Occipital lobe (tissue), 3 donors: ENCODE measurements at places on chromosomes 4 and X. TPM values are rescaled to one million over a fixed set of nuclear protein-coding genes. Genes with fewer than 3 reads are reported as not detected.

HSFX1 gene
- total RNA-seq: 1.7 TPM

GLUD2 gene
- total RNA-seq: 1.1 TPM

DNA sequence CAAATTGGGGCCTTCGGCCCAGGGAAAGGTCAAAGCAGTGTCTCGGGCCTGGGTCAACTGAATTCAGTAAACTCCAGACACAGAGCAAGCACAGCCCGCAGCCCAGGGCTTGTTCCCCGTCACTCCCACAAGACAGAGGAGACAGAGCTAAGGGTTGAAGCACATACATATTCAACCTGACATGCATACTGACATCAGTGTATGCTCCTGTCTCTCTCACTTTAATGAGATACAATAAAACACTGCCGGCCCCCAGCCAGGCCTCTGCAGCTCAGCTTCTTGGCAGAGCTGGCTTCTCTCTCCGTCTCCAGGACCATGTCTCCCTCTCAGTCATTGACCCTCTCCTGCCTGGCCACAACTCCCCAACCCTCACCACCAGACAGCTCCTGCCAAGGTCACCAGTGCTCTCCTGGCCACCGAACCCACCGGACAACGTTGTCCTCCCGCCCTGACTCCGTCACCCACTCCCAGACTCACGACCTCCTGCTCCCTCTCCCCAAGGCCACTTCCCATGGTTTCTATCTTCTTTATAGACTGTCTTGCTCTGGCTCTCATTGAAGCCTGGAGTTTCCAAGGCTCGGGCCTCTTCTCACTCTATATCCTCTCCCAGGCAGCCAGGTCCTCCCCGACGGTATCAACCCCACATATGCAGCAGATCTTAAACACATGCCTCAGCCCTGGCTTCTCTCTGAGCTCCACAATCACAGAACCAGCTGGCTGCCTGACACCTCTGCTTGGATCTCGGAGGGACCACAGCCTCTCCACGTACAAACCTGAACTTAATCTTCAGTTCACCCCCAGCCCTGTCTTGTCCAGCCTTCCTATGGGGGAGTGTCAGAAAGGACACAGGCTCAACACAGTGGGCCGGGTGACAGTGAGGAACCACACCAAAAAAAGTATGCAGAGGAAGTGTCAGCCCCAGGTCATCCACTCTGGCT is 67.7 kb upstream of the C4orf50 start:
- no peak for DNase-seq

GRCh38 chr4:176729489-176729888 is 63.2 kb downstream of the VEGFC start:
- no peak for DNase-seq

GAGE12C gene
- not detected for total RNA-seq

CFI gene
- total RNA-seq: 3.1 TPM

- no peak for DNase-seq
Observed at GRCh38 chr4:190014771-190015537, 12.1 kb downstream of the FRG2 start.

TGIF2LX gene
- total RNA-seq: not detected

DNA sequence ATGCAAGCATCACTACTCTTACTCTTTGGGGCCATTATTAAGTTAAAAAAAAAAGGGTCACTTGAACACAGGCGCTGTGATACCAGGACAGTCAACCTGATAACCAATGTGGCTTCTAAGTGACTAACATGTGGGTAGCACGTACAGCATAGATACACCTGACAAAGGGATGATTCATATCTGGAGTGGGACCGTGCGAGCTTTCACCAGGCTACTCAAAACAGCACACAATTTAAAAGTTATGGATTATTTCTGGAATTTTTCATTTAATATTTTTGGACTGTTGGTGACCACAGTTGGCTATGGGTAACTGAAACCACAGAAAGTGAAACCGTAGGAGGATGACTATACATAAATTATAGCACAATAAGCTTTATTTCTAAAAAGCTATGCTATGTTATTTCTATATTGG is 113.8 kb upstream of the STIM2 start:
- DNase-seq: no peak

SRPX gene
- total RNA-seq: 2.5 TPM

TRIM61 gene
- 2.5 TPM for total RNA-seq

- no peak for DNase-seq
Observed at GRCh38 chr4:182090186-182090585, 153.0 kb upstream of the TENM3 start.

GRCh38 chr4:124437853-124438495 is 274.6 kb downstream of the ANKRD50 start:
- no peak for DNase-seq

DNA sequence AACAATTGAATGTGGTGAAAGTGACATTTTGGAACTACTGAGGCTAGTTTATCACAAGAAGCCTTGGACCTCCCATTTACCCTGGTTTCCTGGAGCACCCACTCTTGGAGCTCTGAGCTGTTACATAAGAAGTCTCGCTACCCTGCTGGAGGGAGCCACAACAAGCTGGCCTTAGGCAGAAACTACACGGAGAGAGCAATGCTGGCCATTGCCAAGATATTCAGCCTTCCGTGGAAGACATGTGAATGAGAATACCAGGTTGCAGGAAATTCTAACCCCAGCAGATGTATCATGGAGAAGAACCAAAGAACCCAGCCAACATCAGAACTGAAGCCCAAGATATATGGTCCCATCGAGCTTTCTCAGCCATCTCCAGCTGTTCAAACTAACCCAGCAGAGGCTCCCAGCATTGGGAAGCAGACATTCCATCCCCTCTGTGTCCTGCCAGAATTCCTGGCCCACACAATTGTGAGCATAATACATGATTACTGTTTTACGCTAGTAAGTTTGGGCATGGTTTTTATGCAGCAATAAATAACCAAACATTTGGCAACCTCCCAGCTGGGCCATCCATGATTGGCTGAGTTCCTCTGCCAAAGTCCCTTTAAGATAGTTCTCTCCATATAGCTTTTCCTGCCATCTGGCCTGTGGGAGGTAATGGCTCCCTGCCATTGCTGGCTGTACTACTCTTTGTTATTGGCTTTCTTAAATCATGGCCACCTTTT is 17.9 kb upstream of the PDE5A start:
- DNase-seq: peak; percentile 64

GRCh38 chr4:173958445-173958844 is 325.0 kb downstream of the FBXO8 start:
- no peak for DNase-seq

TLR10 gene
- 2.5 TPM for total RNA-seq

CSAG2 gene
- not detected for total RNA-seq

CYSLTR1 gene
- 1.2 TPM for total RNA-seq

DNA sequence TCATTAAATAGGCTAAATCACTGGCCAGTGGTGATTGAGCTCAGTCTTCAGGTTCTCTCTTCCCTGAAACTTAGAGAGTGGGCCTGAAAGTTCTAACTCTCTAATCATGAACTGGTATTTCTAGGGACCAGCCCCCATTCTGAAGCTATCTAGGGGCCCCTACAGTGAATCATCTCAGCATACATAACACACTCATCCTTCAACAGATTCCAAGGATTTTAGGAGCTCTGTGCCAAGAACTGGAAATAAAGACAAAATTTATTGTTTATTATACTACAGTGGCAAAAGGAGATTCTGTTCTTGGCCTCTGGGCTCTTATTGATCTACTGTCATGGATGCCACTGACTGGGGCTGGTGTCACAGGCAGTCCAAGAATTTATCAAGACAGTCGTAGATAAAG is 263.8 kb upstream of the IGFBP7 start:
- no peak for DNase-seq

DNA sequence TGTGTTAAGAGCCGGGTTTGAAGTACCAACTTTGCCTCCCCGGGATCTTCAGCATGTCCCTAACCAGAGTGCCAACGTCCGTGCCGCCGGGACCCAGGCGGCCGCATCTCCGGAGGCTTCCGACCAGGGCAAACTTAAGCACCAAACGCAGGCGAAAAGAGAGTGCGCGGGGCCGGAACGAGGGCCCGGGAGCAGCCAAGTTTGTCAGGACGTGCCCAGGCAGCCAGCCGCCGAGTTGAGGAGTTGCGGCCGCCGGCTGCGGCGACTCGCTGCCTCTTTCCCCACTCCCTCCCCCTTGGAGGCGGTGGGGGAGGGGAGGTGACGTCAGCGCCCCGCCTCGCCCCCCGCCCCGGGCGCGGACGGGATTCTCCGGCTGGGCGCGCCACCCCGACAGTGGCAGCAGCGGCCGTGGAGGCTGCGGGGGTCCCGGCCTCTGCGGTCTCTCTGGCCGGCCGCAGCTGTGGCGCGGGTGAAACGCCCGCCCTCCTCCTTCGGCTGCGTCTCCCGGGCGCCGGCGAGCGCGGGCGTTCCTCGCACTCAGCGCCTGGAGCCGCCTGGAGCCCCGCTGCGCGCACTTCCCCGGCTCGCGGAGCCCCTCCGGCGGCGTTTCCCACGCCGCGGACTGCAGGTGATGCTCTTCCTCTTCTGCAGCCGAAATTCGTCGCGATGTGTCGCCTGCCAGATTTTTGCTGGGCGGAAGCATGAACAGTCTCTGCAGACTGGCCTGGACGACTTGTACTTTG is 2.9 kb upstream of the FAT1 start:
- DNase-seq: no peak

DNA sequence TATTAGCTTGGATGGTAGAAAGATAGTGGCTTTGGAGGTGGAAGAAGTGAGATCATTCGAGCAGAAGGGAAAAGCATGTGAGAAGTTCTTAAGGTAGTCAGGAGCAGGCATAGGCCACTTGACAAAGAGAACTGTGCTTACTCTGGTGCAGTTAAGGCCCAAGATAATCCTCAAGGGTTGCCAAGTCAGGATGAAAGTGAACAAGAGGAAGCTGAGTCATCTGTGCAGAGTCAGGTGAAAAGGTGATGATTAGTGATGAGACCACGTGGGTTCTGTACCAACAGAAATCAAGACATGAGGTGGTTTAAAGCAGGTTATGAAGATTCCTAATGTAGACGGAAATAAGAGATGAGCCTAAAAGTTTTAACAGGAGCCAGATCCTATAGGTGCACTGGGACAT is 369.8 kb downstream of the DTHD1 start:
- DNase-seq: no peak

- no peak for DNase-seq
Observed at GRCh38 chr4:72314869-72315268, 254.2 kb downstream of the ADAMTS3 start.

- DNase-seq: no peak
Observed at GRCh38 chrX:81229229-81229628, 27.3 kb downstream of the SH3BGRL start.

DNA sequence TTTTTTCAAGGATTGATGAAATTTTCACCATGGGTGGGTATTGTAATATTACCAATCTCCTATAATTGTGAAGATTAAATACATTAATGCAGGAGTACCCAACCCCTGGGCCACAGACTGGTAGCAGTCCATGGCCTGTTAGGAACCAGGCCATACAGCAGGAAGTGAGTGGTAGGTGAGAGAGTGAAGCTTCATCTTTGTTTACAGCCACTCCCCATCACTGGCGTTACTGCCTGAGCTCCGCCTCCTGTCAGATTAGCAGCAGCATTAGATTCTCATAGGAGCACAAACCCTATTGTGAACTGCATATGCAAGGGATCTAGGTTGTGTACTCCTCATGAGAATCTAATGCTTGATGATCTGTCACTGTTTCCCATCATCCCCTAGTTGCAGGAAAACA is 15.1 kb downstream of the RAPGEF2 start:
- no peak for DNase-seq

DNA sequence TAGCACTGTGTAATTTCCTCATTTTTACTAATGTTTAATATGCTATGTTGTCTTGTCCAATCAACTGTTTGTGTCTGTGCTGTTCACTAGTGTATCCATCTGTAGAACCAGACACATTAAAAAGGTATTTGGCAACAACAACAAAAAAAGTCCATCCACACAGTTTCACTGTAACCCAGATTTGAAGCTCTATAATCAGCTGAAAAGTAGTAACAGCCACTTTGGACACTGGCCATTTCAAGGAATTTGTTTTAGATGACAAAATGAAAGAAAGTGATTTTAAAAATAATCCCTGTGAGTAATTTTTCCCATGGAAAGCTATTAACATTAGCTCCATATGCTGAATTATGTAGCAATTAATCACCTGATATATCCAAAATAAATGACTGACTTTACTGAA is 2.2 kb upstream of the FBXL5 start:
- DNase-seq: no peak

DNA sequence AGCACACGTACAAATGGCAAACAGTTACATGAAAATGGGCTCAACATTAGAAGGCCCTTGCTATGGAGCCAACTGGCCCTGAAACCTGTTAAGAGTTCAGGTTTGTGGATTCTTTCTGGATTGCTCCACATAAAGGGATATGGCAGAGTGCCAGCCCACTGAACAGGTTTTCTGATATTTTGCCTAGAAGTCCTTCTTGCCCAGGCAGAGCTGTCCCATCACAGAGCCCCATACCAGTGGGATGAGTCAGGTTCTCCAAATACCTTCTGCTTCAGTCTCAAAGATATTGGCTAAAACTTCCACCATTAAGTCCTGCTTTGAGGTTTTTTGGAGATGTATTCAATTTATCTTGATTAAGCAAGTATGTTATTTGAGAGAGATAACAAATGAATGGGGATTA is 146.8 kb upstream of the IL1RAPL2 start:
- DNase-seq: no peak

LARP7 gene
- total RNA-seq: 26.0 TPM

GRCh38 chr4:152209772-152210493 is 326.0 kb downstream of the FBXW7 start:
- no peak for DNase-seq

- DNase-seq: no peak
Observed at GRCh38 chr4:6264225-6264540, 5.5 kb upstream of the WFS1 start.

GRCh38 chrX:124362072-124362471 is 15.7 kb downstream of the SH2D1A start:
- DNase-seq: no peak

DMP1 gene
- total RNA-seq: 0.16 TPM

DNA sequence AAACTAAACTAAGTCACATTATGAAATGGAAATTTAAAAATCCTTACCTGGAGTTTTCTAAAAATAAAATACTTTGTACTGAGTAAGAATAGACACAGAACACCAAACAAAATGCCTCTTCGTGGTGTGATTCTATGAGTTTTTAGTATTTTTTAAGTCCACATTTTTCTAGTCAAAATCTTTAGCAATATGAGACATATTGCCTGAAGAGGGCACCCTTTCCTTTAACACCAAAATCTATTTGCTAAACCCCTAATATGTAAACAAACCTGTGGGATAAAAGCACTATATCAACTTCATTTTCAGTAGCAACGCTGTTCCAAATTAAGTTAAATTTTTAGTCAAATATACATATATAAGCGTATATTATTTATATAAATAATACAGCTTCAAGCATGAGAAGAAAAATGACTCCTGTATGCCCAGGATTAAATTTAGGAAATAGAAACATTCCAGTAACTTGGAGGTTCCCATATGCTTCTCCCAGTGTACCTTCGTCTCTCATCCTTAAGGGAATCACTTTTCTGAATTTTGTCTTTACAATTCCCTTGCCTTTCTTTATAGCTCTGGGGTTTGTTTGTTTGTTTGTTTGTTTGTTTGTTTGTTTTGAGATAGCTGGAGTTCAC is 23.0 kb upstream of the PGM2 start:
- no peak for DNase-seq

SPRY1 gene
- 12.9 TPM for total RNA-seq
